HFFc6 (cell line): ENCODE measurements at places on chromosomes 6 and 20. TPM values are rescaled to one million over a fixed set of nuclear protein-coding genes. Genes with fewer than 3 reads are reported as not detected.

DNA sequence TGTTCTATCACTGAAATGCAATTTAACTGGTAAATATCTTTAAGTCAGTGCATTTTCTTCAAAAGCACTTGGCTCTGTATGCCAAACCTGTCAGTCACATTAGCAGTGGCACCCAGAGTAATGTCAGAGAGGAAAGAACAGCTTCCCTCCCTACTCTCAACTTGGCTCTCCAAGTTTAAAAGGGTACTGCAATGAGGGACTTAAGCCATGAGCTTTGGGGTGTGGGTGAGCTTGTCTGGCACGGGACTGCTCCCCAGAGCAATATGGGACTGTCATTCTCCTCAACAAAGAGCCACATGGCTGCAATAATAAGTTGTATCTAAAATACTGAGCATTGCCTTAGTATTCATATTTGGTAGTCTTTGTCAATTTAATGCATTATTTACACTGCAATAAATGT, 4.0 kb downstream of the GCM2 start:
- no peaks in the 10 kb centered on the region for H3K4me1 ChIP-seq
- DNase-seq, result no peak
- H3K4me3 ChIP-seq, result no peak overlapping the region
- H3K36me3 ChIP-seq, result no peaks in the 10 kb centered on the region
- no peak overlapping the region for H3K27ac ChIP-seq

- H3K4me3 ChIP-seq, result no peak overlapping the region
- no peak overlapping the region for H3K27ac ChIP-seq
- no peaks in the 10 kb centered on the region for H3K36me3 ChIP-seq
These were observed 360.7 kb downstream of the NKAIN2 start for GRCh38 chr6:124164343-124164742.

GRCh38 chr6:81768150-81768942, 15.9 kb upstream of the TENT5A start:
- H3K27me3 ChIP-seq, result no peaks in the 10 kb centered on the region
- peak overlapping the region; percentile 22; the same call in 1 of the 2 replicates for H3K4me3 ChIP-seq
- H3K27ac ChIP-seq, result peak overlapping the region; percentile 38; the same call in 1 of the 2 replicates
- no peak for DNase-seq
- peaks cover 100% of the 10 kb centered on the region for H3K4me1 ChIP-seq

DNA sequence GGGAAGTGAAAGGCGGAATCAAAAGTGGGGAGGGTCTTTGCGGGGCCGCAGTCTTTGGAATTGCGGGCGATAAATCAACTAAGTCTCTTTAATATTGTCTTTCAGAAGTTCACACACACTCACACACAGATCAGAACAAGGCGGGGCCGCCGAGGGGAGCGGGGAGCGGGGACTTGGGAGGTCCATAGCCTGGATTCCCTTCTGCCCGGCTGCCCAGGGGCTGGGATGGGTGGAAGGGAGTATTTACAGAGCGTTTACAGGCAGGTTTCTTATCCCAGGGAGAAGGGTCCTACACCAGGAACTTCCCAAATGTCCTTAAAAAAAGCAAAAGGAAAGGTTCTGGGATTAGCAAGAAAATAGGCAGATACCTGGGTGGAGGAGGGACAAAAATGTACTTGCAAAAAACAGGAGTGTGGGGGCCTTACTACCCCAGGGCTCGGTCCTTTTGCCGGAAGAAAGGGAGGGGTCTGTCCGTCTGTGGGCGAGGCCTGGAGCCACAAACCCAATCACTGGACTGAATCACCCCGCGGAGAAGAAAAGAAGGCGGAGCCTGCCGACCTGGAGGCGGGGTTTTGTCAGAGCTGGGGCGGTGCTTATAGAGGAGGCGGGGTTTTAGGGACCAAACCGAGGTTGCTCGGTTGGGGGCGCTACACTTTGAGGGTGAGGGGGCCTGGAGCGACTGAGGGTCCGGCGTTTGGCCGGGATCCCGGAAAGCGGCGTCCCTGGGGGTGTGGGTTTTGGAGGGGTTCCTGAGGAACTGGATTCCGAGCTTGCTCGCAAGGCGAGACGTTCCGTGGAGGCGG, 3.2 kb downstream of the PRRT1 start:
- H3K36me3 ChIP-seq, result peaks cover 13% of the 10 kb centered on the region; the same call in 1 of the 2 replicates
- DNase-seq, result no peak
- no peak overlapping the region for H3K27ac ChIP-seq
- H3K4me1 ChIP-seq, result peaks cover 27% of the 10 kb centered on the region
- H3K4me3 ChIP-seq, result no peak overlapping the region

GRCh38 chr6:26493258-26493657, 6.8 kb upstream of the BTN1A1 start:
- no peak overlapping the region for H3K27ac ChIP-seq
- H3K4me1 ChIP-seq, result no peaks in the 10 kb centered on the region
- DNase-seq, result peak; percentile 16
- no peak overlapping the region for H3K4me3 ChIP-seq

- no peak overlapping the region for H3K27ac ChIP-seq
- no peaks in the 10 kb centered on the region for H3K4me1 ChIP-seq
- no peak overlapping the region for H3K4me3 ChIP-seq
- H3K27me3 ChIP-seq, result no peaks in the 10 kb centered on the region
These were observed 10.9 kb upstream of the ADGRF4 start for GRCh38 chr6:47687432-47687831.

DNA sequence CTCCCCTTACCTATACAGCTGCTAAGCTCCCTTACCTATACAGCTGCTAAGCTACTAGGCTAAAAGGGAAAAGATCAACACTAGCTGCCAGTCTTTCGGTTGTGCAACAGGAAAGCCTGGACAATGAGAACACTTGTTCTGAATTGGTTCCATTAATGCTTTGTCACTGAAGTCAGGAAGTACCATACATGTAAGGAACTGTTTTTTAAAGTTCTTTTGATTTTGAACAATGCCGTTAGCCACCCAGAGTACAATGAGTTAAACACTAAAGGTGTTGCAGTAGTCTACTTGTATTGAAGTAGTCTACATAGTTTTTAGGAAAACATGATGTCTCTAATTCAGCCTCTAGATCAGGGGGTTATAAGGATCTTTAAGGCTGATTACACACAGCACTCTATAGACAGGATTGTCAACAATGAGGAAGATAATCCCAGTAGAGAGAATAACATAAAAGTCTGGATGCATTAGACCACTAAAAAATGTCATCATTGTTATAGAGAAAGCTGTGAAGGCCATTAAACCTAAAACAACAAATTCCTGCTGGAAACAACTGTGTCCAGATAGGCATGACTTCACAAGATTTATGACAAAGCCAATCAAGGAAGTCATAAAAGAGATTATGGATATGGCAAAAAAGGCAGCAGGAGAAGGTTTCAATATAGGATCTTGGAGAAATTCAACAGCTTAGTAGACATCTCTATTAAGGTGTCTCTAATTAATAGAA, 306.3 kb downstream of the PHF3 start:
- H3K36me3 ChIP-seq, result no peaks in the 10 kb centered on the region
- no peak for DNase-seq
- no peaks in the 10 kb centered on the region; the same call in 1 of the 2 replicates for H3K27me3 ChIP-seq
- H3K4me1 ChIP-seq, result no peaks in the 10 kb centered on the region
- H3K4me3 ChIP-seq, result no peak overlapping the region

DNA sequence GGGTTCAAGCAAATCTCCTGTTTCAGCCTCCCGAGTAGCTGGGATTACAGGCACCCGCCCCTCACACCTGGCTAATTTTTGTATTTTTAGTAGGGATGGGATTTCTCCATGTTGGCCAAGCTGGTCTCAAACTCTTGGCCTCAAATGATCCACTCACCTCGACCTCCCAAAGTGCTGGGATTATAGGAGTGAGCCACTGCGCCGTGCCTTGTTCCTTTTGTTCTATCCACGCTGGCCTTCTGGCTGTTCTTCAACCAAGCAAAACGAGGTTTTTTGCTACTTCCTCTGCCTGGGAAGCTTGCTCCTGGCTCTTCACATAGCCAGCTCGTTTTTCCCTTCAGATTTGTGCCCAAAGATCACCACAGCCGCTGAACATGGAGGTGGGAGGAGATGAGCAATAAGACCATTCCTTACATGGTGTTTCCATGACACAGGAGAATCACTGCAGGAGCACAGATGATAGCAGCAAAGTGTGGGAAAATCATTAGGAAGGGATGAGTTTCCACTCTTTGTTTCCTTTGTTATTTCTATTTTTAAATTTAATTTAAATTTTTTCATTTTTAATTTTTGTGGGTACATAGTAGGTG, 201.0 kb upstream of the ZNF217 start:
- no peak overlapping the region for H3K4me3 ChIP-seq
- H3K36me3 ChIP-seq, result peaks cover 8% of the 10 kb centered on the region; the same call in 1 of the 2 replicates
- H3K27ac ChIP-seq, result peak overlapping the region; percentile 95
- no peak for DNase-seq
- H3K4me1 ChIP-seq, result peaks cover 55% of the 10 kb centered on the region

DNA sequence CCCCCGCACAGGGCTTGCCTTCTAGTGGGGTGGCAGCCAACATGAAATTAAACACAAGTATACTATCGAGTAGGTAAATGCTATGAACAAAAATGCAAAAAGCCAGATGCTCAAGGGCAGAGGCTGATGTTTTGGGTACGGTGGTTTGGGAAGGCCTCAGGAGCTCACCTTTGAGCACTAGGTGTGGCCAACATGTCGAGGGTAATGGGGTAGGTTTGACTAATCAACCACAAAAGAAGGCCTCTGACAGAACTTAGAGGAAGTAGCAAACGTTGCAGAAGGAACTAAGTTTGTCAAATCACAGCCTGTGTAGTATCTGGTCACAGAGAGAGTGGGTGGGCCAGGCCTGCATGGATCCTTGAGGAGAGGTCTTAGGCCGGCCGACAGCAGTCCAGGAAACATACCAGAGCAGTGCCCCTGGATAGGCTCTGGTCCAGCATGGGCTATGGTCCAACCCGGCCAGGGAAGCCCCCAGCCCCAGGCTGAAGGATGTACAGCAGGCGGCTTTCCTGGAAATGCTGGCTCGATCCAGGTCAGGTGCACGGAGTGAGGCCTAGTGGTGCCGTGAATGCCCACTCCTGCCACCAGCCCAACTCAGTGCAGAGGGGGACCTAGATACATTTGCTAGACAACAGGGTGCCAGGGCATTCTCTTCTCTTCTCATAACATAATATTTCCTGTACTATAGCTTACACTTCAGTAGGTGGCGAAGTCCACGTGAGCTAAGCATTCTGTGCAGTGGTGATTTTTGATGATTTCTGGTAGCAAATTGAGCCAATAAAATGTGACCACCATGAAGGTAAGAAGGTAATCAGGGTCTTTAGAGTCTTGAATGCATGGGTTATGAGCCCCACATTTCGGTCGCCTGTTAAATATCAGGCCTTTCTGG, 56.3 kb upstream of the CD93 start:
- H3K4me1 ChIP-seq, result peaks cover 60% of the 10 kb centered on the region
- H3K27ac ChIP-seq, result peak overlapping the region; percentile 69
- H3K27me3 ChIP-seq, result no peaks in the 10 kb centered on the region
- DNase-seq, result no peak
- H3K4me3 ChIP-seq, result peak overlapping the region; percentile 49; the same call in 1 of the 2 replicates
- H3K36me3 ChIP-seq, result no peaks in the 10 kb centered on the region

Gene PKIB
- not detected in 3 replicates for total RNA-seq

Gene TRIM10
- not detected in 2 replicates for total RNA-seq

Gene XKR7
- total RNA-seq, result not detected in 3 replicates

Gene OPRL1
- 0.45 to 1.2 TPM (median 1.00 TPM) in 3 replicates for total RNA-seq

Gene CCDC28A
- total RNA-seq, result 6.5 to 9.5 TPM (median 9.2 TPM) in 3 replicates

Gene GTSF1L
- total RNA-seq, result not detected in 3 replicates
